ENCODE measurements at places on chromosomes 13 and 19.

DNA sequence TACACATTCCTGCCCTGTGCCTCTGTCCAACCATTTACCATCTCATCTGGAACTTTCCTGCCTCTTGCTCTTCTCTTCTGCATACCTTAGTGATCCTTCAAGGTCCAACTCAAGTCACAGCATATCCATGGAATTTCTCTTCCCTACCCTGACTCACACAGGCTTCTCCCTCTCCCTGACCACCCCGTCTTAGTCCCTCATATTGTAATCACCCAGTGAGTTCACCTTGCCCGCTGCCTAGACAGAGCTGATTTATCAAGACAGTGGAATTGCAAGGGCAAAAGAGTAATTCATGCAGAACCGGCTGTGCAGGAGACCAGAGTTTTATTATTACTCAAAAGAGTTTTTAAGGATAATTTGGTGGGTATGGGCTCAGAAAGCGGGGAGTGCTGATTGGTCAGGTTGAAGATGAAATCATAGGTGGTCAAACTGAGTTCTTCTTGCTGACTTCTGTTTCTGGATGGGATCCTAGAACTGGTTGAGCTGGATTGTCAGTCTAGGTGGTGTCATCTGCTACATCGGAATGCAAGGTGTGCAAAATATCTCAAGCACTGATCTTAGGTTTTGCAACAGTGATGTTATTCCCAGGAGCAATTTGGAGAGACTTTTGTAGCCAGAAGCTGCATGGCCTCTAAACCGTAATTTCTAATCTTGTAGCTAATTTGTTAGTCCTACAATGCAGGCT lies 67.2 kb downstream of the HSPH1 start:
- DNase-seq = no peak

- DNase-seq = no peak
These were observed 113.0 kb downstream of the UFM1 start for GRCh38 chr13:38462605-38463004.

GRCh38 chr19:48064509-48064908 lies 20.6 kb upstream of the CABP5 start:
- DNase-seq = no peak

DNA sequence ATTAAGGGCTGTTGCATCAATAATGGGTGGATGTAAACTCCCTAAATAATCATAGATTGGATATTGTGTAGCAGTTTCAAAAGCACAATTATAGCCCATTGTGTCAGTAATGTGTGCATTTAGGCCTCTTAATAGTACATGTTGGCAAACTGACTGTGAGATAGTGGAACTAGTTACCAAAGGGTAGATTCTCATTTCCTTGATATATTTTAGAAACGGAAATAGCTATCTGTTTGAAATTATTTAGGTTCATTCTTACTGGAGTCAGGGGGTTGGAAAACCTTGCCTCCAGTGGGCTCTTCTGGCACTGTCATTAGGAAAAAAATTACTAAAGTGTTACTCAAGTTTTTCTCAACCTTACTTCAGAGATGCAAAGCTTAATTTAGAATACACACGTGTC lies 1074.9 kb downstream of the PCDH17 start:
- no peak for DNase-seq

- DNase-seq = no peak
These were observed 351.9 kb downstream of the EFNB2 start for GRCh38 chr13:106183410-106184065.

DNA sequence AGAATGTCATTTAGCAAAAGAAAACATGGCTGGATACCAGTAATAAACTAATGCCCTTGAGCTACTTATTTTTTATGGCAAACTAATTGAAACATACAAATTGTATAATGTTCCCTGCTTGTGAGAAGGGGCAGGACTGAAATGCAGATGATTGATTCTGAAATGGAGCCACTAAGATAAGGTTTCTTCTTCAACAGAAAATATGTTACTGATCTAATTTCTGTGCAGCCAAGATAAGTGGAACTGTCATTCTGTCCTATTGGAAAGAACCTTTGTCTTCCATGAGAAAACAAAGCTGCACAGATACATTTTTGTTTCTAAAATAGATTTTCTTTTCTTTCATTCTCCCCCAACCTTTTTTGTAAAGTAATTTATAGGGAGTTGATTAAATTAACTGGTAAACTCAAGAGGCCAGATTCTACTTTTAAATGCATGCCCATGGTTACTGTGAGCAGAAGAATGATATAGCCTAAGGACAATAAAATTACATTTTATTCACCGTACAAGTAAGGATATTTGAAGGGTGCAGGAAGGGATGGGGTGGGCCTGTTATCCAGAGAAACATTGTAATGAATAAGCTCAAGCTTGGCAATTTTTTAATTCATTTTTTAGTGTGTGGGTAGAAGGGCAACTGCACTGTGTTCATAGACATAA lies 39.9 kb downstream of the STARD13 start:
- no peak for DNase-seq

- no peak for DNase-seq
These were observed 87.1 kb downstream of the ARHGEF7 start for GRCh38 chr13:111202156-111202621.
